H9 (cell line): ENCODE measurements at places on chromosomes 7 and 10. TPM values are rescaled to one million over a fixed set of nuclear protein-coding genes. Genes with fewer than 3 reads are reported as not detected.

OPN4 gene
- total RNA-seq, result not detected in 2 replicates

OR2A1 gene
- total RNA-seq, result not detected in 2 replicates

JAKMIP3 gene
- total RNA-seq, result 0.50 and 0.55 TPM in 2 replicates

HOXA9 gene
- total RNA-seq, result not detected in 2 replicates

SPDYE9 gene
- total RNA-seq, result not detected in 2 replicates

DNA sequence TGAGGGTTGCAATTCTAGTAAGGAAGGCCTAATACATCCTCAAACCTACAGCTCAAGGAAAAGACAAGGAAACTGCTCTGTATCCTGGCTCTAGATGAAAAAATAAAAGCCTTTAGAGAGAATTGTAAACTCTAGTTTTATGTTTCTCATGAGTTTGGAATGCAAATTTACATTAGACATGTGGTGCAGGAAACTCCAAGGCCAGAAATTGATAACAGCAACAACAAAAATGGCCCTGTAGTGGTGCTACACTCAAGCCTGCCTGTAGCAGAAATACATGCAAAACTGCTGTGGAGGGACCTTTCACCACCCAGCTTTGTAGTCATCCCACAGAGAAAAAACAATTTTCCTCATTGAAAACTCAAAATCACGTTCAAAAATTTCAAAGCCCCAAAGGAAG lies 546.7 kb upstream of the LRRN3 start:
- DNase-seq, result no peak

GRCh38 chr7:134948736-134949135 lies 37.6 kb upstream of the AGBL3 start:
- DNase-seq, result no peak

DNA sequence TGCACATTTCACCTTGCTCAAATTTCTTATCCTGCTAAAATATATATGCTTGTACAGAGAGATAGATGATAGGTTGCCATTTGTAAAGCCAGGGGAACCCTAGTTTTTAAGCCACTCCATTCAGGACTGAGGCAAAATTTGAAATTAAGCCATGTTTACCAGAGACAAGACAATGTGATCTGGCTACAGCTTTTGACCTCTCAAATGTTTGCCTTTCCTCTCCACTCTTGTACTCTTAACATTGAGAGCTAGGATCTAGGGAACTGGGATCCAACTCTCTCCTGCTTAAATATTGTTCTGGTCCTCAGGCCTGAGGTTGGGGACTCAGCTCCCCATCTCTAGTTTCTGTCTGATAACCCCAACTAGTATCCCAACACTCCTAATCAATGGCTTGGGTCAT lies 15.9 kb downstream of the HYAL4 start:
- DNase-seq, result no peak
